ENCODE measurements at places on chromosomes 6 and 20.

GRCh38 chr20:19981031-19981451 lies 36.1 kb upstream of the NAA20 start:
- no peak for DNase-seq

DNA sequence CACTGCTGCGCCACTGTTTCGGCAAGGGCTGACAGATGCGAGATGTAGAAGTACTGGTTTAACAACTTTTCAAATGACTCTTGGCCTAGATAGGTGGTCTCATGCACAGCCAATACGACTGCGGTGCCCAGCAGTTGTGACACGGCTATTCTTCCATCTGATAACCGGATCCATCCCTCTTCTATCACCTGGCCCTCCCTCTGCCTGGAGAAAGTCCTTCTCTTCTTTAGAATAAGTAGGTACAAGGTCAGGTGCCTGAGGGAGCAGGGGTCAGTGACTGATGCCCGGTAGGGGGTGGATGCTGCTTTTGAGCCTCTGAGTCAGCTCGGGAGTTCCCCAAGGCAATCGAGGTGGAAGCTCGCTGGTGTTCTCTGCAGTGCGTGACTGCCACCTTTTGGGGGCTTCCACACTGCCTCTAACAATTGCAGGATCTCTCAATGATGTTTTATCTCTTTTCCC lies 166.8 kb upstream of the GRIK2 start:
- DNase-seq, result no peak

- DNase-seq, result no peak
Measured at GRCh38 chr6:88539295-88539764, 373.2 kb upstream of the CNR1 start.

DNA sequence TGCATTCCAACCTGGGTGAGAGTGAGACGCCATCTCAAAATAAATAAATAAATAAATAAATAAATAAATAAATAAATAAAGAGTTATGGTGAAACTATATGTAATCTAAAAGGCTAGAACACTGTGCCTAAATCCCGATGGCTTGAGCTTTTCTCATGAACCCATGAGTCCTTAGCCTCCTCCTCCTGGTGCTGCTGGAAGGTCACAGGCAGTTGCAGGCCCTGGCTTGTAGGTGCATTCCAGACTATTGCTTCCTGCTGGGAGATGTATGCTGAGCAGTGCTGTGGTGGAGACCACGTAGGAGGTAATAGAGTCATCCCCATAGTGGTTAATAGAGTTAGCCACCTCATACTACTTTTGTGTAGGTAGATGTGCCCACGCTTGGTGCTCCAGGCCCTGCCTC lies 12.5 kb downstream of the PTK7 start:
- no peak for DNase-seq

DNA sequence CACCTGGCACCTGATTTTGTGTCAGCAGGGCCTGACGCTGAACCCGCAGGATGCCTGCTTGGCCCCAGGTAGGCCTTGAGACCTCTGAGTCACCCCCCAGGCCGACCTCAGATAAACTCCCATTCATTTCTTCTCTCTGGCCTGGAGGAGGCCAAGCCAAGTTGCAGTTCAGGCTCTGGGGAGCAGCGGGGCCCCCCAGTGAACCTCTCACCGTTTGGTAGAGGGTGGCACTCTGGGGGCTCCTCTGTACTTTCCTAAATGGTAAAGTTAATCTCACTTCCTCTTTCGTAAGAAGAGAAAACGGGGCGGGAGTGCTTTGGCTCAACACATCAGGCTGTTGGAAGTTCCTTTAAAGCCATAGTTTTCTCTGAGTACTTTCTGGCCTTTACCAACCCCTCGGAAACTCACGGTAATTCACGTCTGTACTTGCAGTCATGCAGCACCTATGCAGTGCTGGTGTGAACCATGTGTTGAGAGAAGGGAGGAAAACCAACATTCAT lies 2.8 kb downstream of the SIRPA start:
- no peak for DNase-seq

- DNase-seq, result no peak
Measured at GRCh38 chr6:49986551-49986950, 17.1 kb upstream of the DEFB113 start.

GRCh38 chr6:105373481-105373880 lies 29.4 kb downstream of the PREP start:
- no peak for DNase-seq

DNA sequence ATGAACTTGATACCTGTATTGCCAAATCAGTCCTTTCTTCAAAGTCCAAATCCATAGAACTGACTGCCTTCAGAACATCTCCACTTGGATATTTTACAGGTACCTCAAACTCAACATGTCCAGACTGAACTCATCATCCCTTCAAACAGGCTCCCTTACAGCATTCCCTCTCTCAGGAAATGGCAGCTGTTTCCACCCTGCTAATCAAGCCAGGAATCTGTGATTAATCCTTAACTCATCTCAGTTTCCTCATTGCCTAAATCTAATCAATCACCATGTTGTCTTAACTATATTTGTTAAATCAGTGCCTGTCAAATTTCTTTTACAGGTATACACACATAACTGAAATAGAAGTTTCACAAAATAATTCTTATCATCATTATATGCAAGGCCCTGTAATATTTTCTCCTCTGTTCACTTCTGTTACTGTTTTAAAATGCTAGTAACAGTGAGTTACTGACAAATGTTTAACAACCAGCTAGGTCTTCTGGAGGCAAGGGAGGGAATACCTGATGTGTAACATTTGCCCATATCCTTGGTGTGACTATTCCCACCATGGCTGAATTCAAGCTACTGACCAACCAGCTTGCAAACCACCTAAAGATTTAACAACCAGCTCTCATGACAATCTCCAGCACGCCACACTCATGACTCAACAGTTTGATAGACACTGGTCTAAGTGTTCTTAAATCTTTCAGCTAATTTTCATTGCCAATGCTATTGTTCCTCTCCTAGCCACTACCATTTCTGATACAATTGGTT lies 124.9 kb downstream of the ADAT2 start:
- DNase-seq, result no peak

DNA sequence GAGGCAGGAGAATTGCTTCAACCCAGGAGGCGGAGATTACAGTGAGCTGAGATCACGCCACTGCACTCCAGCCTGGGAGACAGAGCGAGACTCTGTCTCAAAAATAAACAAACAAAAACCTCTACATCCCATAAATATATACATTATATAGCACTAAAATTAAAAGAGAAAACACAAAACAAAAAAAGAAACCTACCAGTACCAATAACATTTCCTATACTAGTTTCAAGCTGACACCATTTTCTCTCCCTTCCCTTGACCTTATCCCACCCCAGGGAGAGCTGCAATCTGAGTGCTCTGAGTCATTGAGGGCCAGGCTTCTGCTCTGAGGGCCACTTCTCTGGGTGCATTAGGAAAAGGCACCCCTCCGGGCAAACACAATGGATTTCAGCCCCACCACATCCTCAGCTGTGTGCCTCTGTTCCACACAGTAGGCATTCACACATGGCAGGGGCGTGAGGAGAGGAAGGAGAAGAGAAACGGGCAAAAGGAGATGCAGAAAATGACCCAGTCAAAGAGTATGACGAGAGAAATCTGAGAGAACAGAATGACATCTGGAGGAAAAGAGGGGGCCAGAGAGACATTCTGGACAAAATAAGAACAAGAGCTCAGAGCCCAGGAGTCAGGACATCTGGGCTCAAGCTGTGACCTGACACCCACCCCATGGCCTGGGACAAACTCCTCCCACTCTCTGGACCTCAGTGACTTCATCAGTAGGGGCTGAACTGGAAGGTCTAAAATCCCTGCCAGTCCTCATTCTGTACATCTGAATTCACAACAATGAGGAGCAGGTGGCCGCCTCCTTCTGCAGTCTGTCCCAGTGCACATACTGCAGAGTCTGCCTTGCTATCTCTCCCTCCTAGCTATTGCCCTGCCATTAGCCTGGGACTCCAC lies 18.2 kb downstream of the TRIM26 start:
- DNase-seq, result no peak

DNA sequence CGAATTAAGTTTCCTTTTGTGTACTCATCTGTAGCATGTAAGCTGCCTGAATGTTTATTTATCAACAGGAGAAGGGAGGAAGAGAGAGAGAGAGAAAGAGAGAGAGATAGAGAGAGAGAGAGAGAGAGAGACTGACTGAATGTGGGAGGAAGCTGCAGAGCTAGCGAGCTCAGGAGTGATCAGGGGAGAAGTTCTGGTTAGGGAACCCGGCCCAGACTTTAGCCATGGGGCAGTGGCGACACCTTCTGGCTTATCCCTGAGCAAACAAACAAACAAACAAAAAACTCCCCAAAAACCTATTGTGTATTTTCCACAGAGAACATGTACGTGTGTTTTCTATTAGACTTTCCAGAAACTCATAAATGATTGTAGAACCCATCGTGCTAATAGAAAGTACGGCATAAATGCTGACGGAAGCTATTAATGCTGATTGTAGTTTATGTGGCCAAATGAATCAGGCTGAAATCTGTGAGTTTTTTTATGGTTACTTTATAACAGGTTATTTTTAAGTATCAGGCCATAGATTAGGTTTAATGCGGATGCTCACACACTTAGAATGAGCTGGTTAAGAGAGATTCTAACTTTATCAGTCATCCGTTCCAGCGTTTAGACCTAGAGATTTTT lies 92.8 kb downstream of the CLIC5 start:
- DNase-seq, result peak; percentile 62
